ENCODE measurements at places on chromosomes 7 and 10.

DNA sequence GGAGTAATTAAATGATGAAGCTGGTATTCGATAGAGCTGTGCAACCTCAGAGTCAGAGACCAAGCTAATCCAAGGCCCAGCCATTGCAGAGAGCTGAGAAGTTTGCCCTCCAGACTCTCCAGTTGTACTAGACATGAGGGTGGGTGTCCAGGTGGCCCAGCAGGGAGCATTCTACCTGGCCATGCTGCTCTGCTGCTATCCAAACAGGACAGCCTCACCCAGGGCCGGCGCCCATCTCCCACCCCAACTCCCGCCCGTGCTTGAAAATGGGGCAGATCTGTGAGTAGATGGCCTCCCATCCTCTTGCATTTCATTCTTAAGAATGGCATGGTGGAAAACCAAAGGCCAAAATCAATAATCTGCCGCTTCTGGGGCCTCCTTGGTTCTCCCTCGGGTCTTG lies 124.2 kb downstream of the TCERG1L start:
- no peak for DNase-seq

DNA sequence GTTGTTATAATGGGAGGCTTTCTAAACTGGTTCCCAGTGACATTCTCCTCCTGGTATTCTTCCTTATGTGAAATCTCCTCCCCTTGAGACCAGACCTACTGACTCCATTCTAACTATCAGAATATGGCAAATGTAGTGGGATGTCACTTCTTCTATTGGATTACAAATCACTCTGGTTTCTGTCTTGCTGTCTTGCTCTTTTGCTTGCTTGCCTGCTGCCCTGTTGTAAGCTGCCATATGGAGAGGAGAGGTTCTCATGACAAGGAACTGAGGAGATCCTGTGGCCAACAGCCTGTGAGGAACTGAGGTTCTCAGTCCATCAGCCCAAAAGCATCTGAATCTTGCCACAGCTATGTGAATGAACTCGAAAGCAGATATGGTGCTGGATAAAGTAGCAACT lies 4.7 kb upstream of the NRCAM start:
- DNase-seq = no peak

- no peak for DNase-seq
Measured at GRCh38 chr10:34514290-34514689, 300.8 kb downstream of the PARD3 start.

DNA sequence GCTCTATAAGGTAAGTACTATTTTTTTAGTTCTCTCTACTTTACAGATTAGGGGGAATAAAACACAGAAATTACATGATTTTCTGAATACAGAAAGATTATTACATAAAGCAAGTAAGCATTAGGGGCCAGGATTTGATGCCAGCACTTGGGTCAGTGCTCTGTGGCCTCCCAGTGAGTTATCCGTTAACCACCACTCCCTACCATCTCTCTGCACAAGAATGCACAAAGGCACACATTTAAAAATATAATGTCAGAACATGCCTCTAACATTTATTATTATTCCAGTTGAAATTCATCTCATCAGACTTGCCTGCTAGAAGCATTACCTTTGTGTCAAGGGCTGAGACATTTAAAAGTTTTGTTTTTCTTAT lies 59.0 kb downstream of the MET start:
- no peak for DNase-seq

- DNase-seq = no peak
Measured at GRCh38 chr10:128985036-128985435, 482.0 kb upstream of the MGMT start.

- no peak for DNase-seq
Measured at GRCh38 chr10:43863859-43864591, 215.3 kb upstream of the ZNF32 start.

GRCh38 chr7:148286150-148286549 lies 304.4 kb upstream of the C7orf33 start:
- no peak for DNase-seq

DNA sequence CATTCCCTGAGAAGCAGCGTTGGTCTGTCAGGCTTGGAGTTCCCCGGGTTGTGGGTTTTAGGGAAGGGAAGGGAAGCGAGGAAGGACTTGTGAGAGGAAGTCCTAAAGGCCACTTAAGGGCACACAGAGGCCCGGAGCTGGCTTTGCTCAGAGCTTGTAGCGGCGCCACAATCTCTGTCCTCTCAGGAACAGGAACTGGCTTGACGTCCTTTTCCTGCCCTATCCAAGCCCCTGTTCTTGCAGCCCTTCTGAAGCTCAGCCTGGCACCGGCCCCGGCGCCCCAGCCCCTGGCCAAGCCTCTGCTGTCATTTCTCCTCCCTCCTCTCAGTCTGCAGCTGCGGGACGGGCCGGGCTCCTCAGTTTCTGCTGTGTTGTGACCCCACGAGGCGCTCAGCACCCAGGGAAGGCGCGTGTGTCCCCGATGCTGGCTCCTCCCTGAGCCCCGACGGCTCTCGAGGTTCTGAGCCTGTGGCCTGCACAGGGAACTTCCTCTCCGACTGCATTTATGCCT lies at the start of gene GIMAP8:
Gene GIMAP8 (plus strand): TSS at position 140 of the 511 bp plus-strand sequence. CDS start 16,069 bp downstream, outside the sequence.
- peak; percentile 63 for DNase-seq

- no peak for DNase-seq
Measured at GRCh38 chr7:18225067-18225466, 197.4 kb upstream of the PRPS1L1 start.

DNA sequence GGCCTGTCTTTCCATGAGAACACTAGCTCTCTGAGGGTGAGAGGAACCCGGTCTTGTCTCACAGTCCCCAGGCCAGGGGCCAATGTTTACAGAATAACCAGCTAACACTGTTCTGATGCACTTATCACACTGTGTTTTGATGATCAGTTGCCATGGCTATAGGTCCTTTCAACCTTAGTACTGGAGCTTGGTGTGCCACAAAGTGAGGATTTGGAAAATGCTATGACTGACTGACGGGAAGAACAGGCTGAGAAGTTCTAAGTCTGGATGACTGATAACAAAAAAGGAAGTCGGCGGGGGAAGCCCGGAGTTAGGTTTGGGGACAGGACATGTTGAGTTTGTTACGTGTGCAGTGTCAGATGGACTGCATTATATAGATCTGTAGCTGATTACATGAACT lies 141.8 kb downstream of the CTTNBP2 start:
- DNase-seq = no peak
